ENCODE measurements at places on chromosomes 2 and 18.

GRCh38 chr2:85588236-85588635 lies 4.0 kb downstream of the VAMP5 start:
- DNase-seq = no peak

DNA sequence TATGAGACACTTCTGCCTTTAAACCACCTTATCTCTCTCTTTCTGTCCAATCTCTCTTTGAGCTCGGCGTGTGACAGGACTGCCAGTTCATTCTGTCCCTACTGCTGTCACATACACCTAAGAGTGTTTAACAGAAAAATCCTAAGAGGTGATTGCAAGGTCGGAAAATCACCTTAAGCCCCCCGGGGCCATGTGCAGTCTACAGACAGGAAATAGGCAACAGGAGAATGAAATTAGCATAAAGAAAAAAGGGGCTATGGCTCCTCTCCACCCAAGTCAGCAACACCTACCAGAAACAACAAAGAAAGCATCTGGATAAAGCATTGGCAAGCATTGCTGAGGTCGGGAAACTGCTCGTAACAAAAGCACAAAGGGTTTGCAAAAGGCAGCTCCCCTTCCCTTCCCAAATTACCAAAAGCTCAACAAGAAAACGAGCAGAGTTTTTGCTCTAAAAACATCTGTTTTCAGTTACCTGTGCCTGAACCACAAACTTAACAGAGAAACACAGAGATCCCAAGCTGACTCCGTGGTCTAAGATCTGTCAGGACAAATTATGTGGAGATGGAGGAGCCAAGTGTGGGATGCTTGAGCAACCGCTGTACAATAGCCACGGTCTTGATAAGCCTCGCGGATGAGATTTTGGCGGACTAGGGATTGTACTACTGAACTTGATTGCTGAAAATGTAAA lies 30.4 kb downstream of the ANKRD44 start:
- DNase-seq = no peak

DNA sequence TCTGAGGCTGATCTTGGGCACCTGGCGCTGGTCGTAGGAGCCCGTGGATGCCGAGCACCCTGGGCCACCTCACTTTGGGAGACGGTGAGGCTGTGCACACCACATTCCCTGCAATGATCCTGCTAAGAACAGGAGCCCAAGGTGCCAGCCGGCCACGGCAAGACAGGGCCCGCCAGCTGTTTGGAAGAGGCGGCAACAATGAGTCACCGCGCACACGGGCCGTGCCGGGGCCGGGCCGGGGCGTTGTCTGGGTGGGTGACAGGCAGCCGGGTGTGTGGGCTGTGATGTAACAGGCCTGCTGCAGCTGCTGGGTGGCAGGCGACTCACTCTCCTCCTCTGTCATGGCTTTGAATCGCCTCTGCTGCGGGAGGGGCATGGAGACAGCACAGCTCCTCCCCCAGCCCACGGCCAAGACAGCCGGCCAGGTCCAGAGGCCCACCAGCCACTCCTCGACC lies 49.7 kb upstream of the ODC1 start:
- DNase-seq = peak; percentile 55

DNA sequence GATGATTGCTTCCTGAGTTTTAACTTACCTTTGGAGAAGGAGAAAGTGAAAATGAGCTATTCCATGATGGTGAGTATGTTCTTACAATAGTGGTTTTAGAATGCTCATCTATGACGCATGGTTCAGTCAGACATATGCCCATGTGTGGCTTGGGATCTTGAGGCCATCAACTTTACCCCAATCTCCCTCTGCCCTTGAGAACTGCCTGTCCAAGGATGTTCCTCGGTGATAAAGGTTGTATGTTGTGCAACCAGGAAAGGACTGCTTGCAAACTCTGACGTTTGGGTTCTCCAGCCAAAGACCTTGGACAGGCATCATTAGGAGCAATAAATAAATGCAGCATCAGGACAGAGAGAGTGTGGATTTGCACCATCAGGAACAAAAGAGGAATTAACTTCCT lies 165.0 kb downstream of the ZEB2 start:
- no peak for DNase-seq

GRCh38 chr18:42048158-42048557 lies 93.1 kb downstream of the PIK3C3 start:
- no peak for DNase-seq

- DNase-seq = no peak
These were observed 158.3 kb downstream of the GULP1 start for GRCh38 chr2:188449971-188450370.

GRCh38 chr2:67384123-67384822 lies 12.9 kb upstream of the ETAA1 start:
- DNase-seq = no peak

DNA sequence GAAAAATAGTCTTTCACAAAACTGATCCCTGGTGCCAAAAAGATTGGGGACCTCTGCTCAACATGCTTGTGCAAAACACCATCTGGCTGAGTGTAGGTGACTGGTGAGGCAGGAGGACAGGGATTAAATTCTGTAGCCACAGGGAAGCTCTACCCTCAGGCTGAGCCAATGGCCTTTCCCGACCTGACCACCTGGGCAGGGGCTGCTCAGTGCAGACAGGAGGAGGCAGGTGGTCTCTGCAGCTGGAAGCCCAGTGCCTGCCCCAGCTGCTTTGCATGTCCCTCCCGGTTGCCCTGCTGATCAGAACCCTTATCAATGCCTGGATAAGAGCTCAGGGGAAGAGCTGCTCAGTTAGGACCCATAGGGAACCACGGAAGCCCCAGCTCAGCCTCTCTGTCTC lies 235.3 kb downstream of the ANKRD36 start:
- no peak for DNase-seq

- no peak for DNase-seq
These were observed 15.6 kb upstream of the INO80C start for GRCh38 chr18:35513181-35513936.

DNA sequence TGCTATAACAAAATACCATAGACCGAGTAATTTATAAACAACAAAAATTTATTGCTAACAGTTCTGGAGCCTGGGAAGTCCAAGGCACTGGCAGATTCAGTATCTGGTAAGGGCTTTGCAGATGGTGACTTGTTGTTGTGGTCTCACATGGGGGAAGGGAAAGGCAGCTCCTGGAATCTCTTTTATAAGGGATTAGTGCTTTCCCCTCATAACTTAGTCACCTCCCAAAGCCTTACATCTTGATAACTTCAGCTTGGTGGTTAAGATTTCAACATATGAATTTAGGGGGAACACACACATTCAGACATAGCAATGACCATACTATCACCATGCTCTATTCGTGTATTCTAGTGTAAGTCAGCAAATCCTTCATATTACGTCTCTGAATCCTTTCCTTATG lies 447.6 kb upstream of the TCF4 start:
- no peak for DNase-seq

- peak; percentile 43 for DNase-seq
These were observed 1.1 kb upstream of the KCTD1 start for GRCh38 chr18:26549263-26550094.

- DNase-seq = no peak
These were observed 277.8 kb downstream of the SETBP1 start for GRCh38 chr18:44958455-44958854.

GRCh38 chr2:172307800-172308199 lies 119.6 kb upstream of the ITGA6 start:
- DNase-seq = peak; percentile 17

- no peak for DNase-seq
These were observed 46.3 kb downstream of the EMX1 start for GRCh38 chr2:72963423-72964145.

DNA sequence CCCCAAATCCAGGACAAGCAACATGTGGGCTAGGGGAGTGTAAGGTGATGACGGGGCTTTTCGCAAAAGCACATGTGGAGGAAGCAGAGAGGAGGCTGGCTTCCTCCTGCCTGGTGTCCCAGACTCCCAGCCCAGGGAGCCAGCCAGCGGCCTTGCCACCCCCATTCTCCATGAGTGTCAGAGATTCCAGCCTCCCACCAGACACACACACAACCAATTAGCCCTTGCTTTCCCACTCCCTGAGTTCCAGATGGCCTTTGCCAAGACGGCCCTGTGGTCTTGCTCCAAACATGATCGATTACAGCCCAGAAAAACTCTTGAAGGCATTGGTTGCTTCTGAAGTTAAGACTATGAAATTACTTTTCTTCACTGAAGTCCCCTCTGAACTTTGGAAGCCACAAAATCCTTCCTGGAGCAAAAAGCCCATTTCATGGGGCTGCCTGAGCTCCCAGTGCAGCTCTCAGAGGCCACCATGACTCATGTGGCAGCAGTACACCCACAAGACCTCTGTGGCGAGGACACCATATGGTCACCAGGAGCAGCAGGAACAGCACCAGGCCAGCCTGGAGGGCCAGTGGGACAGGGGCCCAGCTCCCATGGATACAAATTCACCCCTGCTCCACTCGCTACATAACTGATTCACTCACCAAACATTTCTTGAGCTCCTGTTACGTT lies 69.1 kb upstream of the PID1 start:
- no peak for DNase-seq

DNA sequence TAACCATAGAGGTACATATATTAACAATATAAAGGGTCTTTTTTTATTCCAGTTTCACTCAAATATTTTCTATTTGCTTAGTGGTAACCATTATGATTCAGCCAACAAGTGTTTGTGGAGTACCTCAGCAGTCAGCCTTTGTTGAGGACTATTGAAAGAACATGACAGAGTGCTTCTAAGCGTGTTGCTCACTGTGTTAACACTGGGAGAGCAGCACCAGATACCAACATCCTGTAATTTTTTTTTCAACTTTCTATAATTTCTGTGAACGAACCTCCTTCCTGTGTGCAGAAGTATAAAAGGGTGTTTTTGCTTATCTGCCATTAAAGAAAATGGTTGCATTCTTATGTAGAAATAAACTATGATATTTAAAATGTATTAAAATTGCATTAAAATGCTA lies 239.0 kb downstream of the PHLPP1 start:
- peak; percentile 85 for DNase-seq

DNA sequence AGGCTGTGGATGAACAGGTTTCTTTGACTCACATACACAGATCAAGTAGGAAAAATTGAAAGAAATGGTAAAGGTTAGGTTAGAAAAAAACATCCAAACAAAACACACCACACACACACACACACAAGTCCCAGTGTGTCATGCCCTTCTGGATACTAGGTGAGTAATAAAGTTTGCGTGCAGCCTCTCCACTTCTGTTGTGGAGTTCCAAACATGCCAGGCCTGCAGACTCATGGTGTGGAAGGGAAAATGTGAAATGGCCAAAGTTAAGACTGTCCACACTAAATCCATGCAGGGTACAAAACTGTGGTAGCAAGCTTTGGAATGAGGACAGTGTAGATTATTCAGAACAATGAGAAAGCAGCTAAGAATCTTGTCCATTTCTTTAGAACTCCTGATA lies 114.6 kb downstream of the IKZF2 start:
- DNase-seq = no peak

GRCh38 chr2:25819597-25820039 lies 58.7 kb downstream of the ASXL2 start:
- DNase-seq = no peak

DNA sequence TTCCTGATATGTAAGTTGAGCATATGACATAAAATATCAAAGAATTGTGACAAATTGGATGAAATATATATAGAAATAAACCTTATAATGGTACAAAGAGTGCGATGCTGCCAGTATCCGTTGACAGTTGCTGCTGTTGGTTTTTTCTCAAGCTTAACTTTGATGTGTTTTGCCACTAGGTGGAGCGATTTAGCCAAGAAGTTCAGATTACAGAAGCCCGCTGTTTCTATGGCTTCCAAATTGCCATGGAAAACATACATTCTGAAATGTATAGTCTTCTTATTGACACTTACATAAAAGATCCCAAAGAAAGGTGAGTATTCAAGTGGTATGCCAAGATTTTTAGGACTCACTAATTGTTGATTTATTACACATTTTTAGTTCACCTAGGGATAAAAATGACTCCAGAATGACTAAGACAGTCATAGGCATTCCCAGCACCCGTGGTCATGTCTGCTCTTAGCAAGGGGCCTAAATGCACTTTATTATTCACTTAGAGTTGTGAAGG lies 2.1 kb downstream of the RRM2 start:
- peak; percentile 42 for DNase-seq

- DNase-seq = no peak
These were observed 13.7 kb downstream of the IL1R2 start for GRCh38 chr2:102005449-102005848.

DNA sequence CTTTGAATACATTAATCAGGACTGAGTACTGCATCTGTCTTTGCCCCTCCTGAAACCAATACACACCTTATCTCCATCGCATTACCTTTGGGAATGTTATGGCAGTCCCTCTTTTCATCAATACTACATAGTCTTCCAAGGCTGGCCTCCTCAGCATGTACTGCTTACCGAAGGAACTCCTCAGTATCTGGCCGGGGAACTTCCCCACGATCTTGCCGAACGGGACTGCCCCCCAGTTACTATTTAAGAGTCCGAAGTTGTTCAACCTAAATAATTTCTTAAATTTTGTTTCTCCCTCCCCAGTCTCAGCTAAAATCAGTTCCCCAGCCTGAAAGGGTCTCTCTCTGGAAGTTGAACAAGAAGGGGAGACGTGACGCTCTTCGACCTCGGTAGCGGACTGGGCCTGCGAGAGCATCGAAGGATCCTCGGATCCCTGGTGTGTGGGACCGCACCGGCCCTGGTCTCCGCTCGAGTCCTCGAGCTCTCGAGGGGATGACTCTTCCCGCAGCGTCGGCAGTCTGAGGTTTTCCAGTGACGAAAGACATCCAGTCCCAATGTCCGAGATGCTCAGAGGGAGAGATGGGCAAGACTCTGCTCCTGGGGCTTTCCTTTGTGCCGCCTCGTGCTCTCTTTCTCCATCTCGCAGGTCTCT lies 489 bp downstream of the TRMT61B start:
- no peak for DNase-seq

DNA sequence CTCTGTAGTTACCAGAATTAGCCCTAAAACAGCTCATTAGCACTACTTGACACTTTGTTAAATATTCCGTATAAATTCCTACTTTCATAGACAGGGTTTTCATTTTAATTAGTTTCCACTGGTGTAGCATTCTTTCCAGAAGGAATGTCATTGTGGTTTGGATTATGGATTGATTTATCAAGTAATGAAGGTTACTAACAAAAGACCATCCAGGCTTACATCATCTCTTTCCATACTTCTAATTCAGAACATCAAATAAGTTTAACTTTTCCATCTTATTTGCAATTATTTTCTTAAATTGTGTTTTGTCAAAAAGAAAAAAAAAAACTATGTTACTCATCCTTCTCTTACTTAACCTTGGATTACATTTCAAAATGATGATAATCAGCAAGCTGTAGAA lies 231.8 kb upstream of the SPOPL start:
- DNase-seq = no peak

- no peak for DNase-seq
These were observed 39.6 kb downstream of the LHCGR start for GRCh38 chr2:48715956-48716355.

DNA sequence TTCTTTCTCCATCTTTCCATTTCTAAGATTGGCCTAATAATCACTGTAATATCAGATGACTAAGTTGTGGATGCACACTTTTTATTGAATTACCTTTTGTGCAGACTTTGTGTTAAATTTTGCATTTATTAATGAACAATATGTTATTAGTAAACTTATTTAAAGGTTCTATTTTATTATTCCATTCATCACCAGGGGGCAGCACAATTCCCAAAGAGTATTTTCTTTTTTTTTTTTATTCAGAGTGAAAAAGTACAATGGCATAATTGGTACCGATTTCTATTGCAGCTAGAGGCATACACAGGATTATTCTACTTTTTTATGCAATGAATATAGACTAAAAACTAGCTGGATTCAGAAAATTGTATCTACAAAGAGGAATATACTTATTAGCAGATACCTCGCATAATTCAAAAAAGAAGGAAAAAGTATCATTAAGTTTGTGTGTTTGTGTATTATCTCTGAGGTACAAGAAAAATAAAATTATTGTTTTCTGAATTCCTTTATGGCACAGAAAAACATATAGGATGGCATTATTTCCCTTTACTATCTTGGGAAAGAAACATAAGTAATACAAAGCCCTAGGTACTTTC lies 390.6 kb downstream of the ERBB4 start:
- no peak for DNase-seq

All from DMS153 (cell line).